ENCODE measurements at places on chromosomes 4 and X. TPM values are rescaled to one million over a fixed set of nuclear protein-coding genes. Genes with fewer than 3 reads are reported as not detected.

The GLRA3 gene
- total RNA-seq, result 0.05 TPM

The UGT2B15 gene
- 0.05 TPM for total RNA-seq

The RENBP gene
- 9.3 TPM for total RNA-seq

The TAF7L gene
- total RNA-seq, result 0.19 TPM

The DKK2 gene
- 0.85 TPM for total RNA-seq

The FATE1 gene
- 5.5 TPM for total RNA-seq

The GDPD2 gene
- total RNA-seq, result 0.05 TPM

The COL4A6 gene
- 1.4 TPM for total RNA-seq

The ZC4H2 gene
- 13.2 TPM for total RNA-seq

The PAGE4 gene
- total RNA-seq, result 0.80 TPM

GRCh38 chr4:78625073-78625472 is 73.5 kb downstream of the ANXA3 start:
- DNase-seq, result no peak

DNA sequence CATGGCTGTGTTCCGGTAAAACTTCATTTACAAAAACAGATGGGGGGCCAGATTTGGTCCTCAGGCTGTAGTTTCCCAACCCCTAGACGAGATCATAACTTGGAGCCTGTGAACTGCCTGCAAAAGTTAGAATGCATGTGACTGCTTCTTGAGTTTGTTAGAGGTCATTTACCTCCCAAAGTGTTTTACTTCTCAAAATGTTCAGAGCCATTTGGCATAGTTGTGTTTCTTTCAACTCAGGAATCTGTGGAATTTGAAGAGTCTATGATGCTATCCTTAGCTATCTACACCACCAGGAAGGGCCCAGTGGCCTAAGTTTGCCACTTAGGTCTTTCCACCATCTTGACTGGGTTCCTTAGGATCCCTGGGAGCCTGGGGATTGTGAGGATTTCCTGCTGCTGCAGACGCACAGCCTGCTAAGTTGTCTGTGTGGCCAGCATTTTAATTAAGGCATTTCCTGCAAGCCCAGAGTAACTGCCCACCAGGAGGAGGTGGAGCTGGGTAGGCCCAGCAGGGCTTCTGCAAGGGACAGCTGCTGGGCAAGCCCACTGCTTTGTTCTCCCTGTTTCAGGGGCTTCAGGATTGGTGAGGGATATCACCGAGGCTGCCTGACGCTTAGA is 53.1 kb downstream of the CCNI start:
- DNase-seq, result no peak

- DNase-seq, result no peak
Measured at GRCh38 chrX:15202454-15203177, 67.3 kb downstream of the ASB9 start.

- DNase-seq, result no peak
Measured at GRCh38 chr4:1418494-1419285, 12.4 kb upstream of the NKX1-1 start.

DNA sequence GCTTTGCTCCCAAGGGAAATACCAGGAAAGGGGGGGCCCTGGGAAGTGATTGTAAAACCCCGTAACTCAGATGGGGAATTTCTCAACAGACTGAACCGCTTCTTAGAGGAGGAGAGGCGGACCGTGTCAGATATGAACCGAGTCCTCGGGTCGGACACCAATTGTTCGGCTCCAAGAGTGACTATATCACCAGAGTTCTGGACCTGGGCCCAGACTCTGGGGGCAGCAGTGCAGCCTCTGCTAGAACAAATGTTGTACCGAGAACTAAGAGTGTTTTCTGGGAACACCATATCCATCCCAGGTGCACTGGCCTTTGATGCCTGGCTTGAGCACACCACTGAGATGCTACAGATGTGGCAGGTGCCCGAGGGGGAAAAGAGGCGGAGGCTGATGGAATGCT is 1.0 kb downstream of the PNMA3 start:
- DNase-seq, result no peak

DNA sequence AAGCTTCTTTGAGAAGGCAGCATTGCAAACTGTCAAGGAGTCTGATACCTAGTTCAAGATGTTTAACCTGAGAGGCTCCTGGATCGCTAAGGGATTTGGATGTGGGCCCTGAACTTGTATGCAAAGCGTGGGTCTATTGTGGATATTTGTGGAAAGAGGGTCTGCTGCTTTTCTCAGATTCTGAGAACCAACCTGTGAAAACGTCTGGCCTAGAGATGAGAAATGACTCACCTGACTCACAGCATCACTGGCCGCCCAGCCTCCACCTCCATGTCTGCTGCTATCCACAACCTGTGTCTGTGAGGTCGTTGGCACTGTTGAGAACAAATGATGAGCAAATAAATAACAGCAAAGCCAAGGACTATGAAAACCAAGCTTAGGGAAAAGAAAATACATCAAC is 33.3 kb upstream of the PROM1 start:
- DNase-seq, result no peak

DNA sequence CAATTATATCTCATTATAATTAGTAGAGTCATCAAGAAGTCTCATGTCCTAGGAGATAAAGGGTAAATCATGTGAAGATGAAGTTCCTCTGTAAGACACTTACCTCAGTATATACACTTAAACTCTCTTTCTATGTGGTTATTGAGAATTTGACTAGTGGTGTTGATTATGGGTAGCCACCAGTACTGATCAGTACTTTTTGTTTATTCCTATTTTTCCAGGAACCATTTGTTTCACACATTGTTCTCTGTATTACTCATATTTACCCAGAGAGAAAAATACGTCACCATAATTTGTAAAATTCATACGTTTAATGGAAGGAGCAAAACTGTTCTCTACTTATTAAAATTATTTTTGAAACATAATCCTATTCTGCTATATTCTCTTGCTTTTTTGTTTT is 55.8 kb upstream of the PRDM8 start:
- DNase-seq, result no peak

DNA sequence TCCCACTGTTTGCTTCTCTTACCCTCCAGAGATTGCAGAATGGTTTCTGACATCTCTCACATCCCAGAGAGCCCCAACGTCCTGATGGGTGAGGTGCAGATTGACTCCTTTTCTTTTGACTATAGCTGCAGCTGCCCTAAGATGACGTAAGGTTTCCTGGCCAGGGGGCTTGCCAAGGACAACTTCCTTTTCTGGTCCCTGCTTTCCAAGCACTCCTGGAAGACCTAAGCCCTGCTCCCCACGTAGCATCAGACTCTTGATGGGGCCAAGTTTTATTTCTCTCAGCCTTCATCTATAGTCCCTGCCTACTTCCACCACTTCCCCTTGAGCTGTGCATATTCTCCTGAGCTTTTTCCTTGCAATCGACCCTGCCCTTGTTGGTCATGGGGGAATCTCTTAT is 497.7 kb downstream of the IDS start:
- no peak for DNase-seq

- no peak for DNase-seq
Measured at GRCh38 chr4:92599044-92599443, 295.3 kb downstream of the GRID2 start.

GRCh38 chr4:138049355-138049754 is 192.8 kb downstream of the SLC7A11 start:
- DNase-seq, result no peak

GRCh38 chr4:10161840-10162239 is 45.2 kb upstream of the WDR1 start:
- DNase-seq, result peak; percentile 36

DNA sequence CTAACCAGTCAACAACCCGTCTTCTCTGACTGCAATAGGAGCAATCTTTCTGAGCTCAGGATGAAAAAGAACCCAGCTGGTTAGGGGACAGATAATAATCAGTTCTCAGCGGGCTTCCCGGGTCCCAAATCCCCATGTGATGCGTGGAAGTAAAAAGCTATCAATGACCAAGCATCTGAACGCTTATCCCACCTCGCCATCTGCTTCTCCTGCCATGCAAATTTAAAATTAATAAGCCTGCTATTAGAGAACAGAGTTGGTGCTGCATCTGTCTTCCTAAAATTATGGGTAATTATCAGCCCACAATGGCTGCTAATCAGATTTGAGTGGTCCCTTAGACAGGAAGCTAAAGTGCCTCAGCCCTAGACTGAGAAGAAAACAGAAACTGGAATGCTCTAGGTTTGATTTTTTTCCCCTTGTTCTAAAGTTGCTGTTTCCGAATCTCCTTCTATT is 37.5 kb downstream of the AFAP1 start:
- no peak for DNase-seq

- DNase-seq, result no peak
Measured at GRCh38 chr4:169174247-169174646, 96.5 kb downstream of the SH3RF1 start.

DNA sequence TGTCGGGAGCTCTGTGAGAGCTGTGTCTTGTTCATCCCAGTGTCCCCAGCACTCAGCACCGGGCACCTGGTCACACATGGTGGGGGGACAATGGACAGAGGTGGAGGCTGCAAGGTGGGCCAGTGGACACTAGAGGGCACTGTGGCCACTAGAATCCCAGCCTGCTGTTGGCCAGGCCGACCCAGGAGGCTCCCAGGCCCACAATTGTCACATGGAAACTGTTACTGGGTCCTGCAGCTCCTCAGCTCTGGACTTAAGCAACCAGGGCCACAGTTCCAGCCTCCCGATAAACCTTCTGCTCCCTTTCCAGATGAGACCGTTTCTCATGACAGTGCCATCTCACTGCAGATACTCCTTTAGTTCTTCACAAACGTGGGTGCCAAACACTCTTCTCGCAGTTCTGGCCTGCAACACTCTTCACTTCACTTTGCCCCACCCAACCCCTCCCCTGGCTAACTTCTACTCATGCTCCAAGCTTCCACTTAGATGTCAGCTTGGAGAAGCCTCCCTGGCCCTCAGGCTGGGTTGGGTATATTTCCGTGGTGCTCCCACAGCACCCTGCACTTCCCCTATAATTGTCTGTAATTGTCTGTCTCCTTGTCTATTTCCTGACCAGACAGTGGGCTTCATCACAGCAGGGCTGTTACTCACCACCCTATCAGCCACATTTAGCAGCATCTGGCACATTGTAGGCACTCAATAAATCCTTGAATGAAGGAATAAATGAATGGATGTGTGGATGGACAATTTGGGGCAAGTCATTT is 3.5 kb upstream of the IQSEC2 start:
- DNase-seq, result no peak

DNA sequence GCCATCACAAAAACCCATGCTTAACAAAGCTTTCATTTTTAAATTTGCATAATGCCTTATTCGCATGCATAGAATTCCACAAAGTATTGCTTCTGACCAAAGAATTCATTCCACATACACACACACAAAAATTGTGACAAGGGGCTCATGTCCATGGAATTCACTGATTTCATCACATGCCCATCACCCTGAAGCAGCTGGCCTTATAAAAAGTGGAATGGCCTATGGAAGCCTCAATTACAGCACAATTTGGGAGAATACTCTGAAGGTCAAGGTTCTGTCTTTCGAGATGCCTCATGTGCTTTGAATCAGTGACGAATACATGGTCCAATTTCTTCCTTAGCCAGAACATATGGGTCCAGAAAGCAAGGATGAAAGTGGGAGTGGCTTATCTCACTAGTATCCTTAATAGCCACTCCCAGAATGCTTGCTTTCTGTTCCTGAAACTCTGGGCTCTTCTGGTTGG is 165.7 kb downstream of the KDR start:
- DNase-seq, result no peak

- DNase-seq, result no peak
Measured at GRCh38 chr4:25795566-25796454, 67.0 kb downstream of the SEL1L3 start.

GRCh38 chrX:40120838-40121580 is 23.3 kb upstream of the BCOR start:
- no peak for DNase-seq

- DNase-seq, result no peak
Measured at GRCh38 chr4:116143198-116143597, 942.2 kb downstream of the TRAM1L1 start.

DNA sequence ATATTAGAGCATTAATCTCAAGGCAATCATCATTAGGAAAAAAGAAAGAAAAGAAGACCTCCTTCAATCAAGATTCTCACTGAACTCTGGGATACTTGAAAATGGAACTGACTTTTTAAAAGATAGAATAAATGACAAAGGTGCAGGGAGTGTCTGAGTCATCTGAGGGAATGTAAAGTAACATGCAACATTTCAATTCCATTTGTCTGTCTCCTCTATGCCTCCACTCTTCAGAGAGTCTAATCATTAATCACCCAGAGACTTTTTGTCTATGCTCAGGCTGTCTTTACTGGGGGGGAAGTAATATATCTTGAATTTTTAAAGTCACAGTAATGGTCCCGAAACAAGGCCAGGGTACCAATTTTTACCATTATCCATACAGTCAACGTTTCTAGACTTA is 55.0 kb upstream of the PACRGL start:
- no peak for DNase-seq

- DNase-seq, result no peak
Measured at GRCh38 chr4:24285759-24286158, 298.6 kb downstream of the DHX15 start.

- DNase-seq, result no peak
Measured at GRCh38 chrX:87583679-87584078, 66.1 kb downstream of the KLHL4 start.

GRCh38 chrX:15781961-15782699 is 8.2 kb upstream of the ZRSR2 start:
- DNase-seq, result no peak

GRCh38 chr4:6826781-6827508 is 44.4 kb downstream of the KIAA0232 start:
- no peak for DNase-seq

DNA sequence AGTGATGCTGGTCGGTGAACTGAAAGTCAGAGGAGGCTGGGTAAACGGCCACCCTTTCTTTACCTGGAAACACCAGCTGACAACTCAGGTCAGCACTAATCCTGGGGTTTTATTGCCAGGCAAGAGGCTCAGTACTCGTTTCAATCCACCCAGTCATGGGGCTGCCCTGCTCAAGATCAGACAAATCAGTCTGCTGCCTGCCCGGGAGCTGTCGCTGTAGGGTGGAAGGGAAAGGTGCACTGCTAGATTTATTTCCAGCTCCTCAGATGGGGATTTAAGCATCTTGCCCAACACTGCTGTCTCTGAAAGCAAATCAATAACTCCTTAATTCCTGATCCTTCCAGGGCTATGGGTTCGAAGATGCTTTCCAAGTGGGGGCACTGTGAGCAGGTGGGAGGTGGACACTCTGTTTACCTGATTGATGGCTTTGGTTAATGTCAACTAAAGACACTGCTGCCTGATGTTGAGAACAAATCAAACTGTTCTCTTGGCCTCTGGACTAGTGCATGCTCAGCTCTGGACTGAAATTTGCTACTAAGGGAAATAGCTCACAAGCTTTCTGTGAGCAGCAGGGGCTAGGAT is 59.3 kb downstream of the PHKA2 start:
- DNase-seq, result no peak

- DNase-seq, result no peak
Measured at GRCh38 chrX:112645774-112646173, 34.0 kb downstream of the LHFPL1 start.
